ENCODE measurements at places on chromosomes 12 and 14. TPM values are rescaled to one million over a fixed set of nuclear protein-coding genes. Genes with fewer than 3 reads are reported as not detected.
A peak's percentile ranks its signal among the peaks of the same experiment; 100 is the strongest.

DNA sequence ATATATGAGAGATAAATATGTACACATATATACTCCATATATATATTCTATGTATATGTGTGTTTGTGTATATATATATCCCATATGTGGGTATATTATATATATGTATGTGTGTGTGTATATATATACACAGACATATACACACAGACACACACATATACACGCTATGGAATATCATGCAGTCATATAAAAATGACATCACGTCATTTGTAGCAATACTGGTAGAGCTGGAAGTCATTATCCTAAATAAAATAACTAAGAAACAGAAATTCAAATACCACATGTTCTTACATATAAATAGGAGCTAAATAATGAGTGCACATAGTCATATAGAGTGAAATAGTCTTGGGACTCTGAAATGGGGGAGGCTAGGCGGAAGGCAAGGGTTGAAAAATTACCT, 1000.2 kb downstream of the LRFN5 start:
- DNase-seq: no peak

GRCh38 chr12:50353404-50353803, 43.0 kb downstream of the FAM186A start:
- DNase-seq: no peak

- peak; percentile 29 for DNase-seq
Measured at GRCh38 chr12:123516216-123516780, 17.2 kb downstream of the RILPL1 start.

DNA sequence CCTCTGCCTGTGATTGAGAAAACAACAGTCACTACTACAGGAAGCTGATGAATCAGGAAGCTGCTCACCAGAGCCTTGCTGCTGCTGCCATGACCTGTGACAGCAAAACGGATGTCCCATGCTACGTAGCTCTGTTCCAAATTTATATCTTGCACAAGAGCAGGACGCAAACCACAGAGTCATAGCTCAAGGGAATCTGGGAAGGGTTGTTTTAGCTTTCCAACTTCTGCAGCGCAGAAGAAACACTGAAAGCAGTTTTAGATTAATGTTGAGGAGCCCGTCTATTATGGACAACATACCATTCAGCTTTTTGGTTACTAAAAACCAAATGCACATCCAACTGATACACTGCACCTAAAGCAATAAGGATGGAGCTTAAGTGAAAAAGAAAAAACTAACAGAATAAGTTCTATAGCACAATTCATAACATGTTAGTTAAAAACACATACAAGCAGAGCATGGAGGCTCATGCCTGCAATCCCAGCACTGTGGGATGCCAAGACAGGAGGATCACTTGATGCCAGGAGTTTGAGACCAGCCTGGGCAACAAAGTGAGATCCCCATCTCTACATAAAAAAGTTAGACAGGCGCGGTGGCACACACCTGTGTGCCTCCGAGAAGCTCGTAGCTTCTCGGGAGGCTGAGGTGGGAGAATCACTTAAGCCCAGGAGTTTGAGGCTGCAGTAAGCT, 1.7 kb upstream of the ANKRD33 start:
- no peak for DNase-seq

DNA sequence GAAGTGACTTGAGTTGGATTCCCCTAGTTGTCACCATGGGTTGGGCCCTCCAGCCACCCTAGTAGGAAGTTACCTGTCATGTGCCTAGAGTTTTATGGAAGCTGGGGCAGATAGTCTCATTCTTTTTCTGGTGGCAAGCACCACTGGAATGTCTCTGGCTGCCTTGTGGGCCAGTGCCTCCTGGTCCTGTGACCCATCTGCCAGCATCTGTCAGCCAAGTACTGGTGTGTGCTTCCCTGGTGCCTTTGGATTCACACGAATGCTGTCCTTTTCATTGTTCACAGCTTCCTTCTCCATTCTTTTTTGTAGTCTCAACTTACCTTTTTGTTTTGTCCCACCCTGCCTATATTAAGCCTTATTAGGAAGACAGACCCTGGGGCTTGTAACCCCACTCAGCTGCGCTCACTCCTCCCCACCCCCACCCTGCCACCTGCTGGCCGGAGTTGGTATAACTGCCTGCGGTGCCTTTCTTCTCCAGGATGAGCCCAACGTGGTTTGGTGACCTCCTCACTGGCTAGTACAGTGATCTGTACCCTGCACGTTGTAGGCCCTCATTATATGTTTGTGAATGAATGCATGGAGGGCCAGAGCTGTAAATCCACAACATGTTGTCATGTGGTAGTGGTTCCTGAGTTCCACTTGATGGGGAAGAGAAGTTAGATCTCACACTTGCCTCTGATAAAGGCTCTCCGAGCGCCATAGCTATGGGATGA, 125.7 kb downstream of the TSPAN9 start:
- DNase-seq: peak; percentile 58

DNA sequence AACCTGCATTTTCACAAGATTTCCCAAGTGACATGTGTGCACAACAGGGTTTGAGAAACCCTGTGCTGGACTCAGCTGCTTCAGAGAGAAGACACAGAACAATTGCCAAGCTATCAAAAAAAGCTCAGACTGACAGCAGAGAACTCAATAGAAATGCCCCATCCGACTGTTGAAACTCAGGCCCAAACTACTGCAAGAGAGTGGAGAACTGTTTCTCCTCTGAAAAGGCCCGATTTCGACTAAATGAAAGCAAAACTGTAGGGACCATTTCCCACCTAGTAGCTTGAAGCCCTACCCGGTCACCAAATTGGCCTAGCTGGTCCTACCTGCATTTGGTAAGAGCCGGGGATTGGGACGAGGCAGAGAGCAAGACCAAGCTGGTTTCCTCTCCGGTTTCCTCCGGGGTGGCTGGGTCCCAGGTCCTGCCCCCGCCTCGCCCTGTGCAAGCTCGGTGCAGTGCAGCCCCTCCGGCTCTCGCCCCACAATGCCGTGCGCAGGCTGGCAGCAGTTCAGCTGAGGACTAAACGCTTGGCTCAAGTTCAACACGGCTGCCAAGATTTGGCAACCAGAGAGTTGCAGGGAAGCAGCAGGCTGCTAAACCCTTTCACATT, 1180.6 kb downstream of the VRK1 start:
- no peak for DNase-seq

DNA sequence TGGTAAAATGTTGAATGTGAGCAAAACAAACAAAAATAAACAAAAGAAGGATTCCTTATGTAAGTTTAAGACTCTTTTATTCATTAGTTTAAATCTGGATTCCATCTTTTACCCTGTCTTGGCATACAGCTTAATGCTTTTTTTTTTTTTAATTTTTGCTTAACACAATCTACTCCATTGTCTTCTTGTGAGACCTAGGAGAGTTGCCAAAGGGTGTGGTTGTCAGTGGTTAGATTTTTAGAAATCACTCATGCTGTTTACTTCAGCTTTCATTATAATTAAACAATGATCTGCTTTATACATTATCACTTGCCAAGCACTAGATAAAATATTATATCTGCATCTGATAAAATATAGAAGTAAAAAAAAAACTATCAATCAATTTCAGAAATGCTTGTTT, 77.7 kb upstream of the KITLG start:
- peak; percentile 48 for DNase-seq

DNA sequence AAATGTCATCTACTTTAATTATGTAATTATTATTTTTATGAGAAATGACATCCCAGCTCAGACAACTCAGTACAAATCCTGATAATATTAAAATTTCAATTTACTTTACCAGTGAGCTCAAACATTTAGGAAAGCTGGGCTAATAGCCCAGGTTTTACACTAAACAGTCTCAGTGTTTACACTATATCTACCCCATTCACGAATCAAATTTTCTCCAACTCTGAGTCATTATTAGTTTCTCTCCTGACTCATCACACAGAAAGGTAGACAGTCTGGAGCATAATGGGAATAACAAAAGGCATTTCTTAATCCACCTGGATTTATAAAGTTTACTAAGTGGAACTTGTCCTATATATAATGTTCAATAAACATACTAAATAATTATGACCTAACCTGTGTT, 5.7 kb downstream of the PAWR start:
- DNase-seq: no peak

DNA sequence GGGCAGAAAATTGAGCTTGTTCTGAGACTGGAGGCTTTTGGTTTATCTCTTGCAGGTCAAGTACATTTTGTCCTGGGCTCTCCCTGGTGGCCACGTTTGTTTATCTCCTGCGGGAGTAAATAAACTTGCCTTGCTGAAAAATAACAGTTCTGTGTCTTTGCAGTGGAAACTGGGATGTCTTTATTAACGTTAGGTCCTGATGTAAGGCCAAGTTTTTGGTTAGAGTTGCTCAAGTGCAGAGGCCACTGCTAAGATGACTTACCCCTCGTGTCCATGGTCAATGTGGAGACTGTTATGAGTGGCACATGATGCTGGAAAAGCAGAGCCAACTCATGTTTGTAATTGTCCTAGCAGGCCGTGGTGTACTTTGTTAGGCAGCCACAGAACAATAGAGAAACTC, 3.8 kb downstream of the PTPN11 start:
- no peak for DNase-seq

- no peak for DNase-seq
Measured at GRCh38 chr12:66206141-66206540, 17.1 kb downstream of the IRAK3 start.

GDF3 gene
- total RNA-seq: not detected

BATF gene
- total RNA-seq: 55.7 TPM

TBC1D30 gene
- total RNA-seq: 9.0 TPM

WNT5B gene
- total RNA-seq: 50.2 TPM

KLRG1 gene
- total RNA-seq: 0.90 TPM

PLCZ1 gene
- not detected for total RNA-seq

Measured in PC-9 (cell line).